ENCODE measurements at places on chromosomes 6 and 20.

- peak; percentile 22 for DNase-seq
Measured at GRCh38 chr6:106973018-106973835, 1.3 kb downstream of the CD24 start.

DNA sequence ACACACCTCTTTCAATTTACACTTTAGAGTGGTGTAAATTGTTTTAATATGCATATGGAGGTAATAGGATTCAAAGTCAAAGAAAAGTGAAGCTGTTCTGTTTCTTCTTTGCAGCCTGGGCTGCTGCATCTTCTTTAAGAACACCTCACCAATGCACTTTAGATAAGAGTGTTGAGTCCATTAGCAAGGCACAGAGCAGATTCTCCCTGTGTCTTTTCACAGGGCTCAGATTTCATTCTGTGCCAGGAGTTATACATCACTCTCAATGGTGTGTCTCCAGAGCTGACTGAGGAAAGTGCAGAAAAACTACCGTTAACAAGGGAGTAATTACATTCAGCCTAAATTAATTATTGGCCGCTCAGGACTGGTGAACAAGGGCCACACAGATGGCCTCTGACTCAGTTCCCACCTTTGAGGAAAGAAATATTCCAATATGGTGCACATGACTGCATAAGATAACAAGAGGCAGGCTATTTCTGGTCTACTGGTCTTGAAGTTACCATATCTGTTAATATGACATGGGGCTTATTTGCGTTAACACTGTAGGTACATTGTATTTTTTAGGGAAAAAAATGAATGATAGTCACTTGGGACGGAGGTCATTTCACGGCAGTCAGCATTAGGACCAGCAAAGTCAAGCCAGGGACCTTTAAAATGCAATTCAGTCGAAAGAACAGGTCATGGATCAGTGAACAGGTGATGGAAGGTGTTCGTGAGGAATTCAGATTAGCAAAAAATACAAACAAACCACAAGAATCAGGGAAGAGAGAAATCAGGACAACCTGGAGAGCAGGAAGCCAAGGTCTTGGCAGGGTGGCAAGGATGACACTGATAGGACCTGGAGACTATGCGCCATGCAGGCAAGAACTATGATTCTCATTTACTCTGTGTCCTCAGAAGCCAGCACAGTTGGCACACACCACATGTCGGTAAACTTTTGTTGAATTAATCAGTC lies 203.7 kb downstream of the TBX18 start:
- no peak for DNase-seq

DNA sequence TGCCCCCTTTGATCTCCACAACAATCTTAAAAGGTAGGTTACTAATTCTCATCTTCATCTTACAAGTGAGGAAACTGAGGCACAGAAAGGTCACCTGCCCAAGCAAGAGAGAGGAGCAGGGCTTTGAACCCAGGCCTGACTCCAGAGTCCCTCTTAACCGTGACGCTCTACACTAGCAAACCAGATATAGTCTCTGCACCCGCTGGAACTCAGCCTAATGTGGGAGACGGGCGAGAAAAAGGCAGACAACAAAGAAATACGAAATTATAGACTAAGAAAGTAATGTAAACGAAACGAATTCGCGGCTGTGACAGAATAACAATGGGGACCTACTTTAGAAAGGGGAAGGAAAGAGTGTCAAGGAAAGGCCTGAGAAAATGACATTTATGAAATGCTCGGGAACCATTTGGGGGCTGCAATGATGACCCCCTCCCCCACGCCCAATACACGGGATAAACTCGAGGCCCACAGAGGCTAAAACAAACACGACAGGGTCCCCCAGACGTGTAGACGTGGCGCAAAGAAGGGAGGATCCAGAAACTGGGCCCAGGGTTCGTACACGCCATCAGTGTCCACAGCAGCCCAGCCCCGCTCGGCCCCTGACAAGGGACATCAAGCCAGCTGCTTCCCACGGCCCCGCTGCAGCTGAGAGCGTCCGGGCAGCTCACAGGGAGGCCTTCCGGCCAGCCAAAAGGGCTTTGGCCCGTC lies 637 bp downstream of the TRPC4AP start:
- no peak for DNase-seq

GRCh38 chr20:4470375-4470774 lies 251.3 kb upstream of the PRND start:
- DNase-seq = peak; percentile 43

DNA sequence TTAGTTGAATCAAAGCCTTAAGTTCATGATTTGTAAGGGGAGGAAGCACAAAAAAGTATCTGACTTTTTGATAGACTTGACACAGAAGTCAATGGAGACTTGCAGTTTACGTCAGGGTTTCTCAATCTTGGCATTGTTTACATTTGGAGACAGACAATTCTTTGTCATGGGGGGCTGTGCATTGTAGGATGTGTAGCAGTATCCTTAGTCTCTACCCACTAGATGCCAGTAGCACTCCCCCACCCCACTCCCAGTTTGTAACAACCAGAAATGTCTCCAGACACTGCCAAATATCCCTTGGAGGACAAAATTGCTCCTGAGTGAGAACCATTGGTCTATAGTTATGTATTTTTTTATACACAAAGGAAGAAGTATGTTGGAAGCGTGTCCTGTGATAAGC lies 434.1 kb downstream of the RFPL4B start:
- no peak for DNase-seq

DNA sequence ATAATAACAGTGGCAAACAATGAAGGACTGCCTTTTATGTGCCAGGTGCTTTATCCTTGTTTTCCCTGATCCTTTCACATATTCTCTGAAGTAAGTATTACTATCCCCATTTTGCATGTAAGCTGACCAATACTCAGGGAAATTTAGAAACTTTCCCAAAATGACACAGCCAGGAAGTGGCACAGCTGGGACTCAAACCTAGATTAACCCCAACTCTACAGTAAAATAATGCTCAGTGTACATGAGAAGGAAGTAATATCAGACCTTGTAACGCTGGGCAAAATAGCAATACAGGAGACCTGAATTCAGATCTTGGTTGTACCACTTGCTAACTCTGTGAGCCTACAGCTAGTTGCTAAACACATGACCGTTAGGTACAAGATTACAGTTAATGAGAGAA lies 26.8 kb upstream of the NRSN1 start:
- DNase-seq = no peak

GRCh38 chr6:55023230-55023629 lies 151.1 kb upstream of the HCRTR2 start:
- no peak for DNase-seq

DNA sequence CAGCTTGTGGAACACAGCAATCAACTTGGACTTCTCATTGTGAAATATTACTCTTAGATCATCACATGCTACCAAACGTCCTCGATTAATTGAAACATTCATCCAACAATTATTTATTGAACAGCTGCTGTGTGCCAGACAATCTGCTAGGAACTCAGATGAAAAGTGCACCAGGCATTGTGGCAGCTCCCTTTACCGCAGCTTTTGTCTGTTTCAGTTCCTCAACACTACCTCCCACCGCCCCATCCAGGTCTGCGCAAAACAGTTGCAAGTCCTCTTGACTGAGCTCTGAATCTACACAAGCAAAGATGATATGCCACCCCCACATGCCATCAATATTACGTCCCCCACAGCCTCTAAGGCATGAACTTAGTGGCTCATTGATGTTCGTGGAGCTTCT lies 1094.4 kb upstream of the MAP3K7 start:
- no peak for DNase-seq

- DNase-seq = no peak
Measured at GRCh38 chr20:46411637-46412036, 5.2 kb upstream of the ELMO2 start.

DNA sequence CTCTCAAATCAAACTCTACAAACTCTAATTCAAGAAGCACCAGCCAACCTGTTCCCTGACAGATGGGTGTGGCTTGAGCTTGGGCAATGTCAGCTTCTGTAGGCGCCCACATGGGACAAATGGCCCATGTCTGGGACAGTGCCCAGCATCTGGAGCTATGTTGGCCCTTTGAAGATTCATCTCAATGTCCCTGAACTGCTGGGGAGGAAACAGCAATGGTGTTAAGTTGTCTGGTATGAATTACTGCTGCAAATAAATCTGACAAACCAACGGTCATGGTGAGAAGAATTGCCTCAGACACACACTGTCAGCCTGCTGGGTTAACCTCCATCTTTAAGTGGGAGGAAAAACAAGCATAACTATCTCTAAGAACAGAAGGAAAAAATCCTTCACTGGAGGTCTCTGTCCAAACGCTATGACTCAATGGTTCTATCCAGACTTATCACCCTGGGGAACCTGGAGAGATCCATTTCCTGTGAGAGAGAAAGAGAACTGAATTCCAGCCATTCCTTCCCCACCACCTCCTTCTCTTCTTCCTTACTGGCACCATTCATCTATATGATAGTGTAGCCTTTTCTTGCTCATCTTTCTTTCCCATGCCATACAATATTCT lies 274.9 kb downstream of the CDH26 start:
- no peak for DNase-seq

GRCh38 chr20:60254901-60255411 lies 296.7 kb downstream of the CDH26 start:
- DNase-seq = no peak

GRCh38 chr6:2232445-2232844 lies 13.0 kb downstream of the GMDS start:
- DNase-seq = no peak

GRCh38 chr6:1580109-1580508 lies 29.6 kb upstream of the FOXC1 start:
- no peak for DNase-seq

DNA sequence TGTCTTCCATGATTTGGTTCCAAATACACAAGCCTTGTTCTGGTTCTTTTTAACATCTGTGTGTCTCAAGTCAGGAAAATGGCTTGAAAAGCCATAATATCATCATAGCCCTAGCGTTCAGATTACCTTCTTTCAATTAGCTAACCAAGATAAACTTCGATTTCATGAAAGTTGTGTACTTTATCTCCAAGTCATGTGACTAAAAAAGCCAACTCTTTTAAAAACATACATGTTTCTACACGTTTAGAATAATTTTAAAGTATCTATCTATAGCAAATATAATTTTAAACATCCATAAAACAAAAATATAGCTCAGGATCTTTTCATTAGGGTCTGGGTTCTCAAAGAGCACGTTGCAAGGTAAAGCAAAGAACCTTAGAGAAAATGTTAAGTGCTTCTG lies 261.1 kb downstream of the PRL start:
- DNase-seq = no peak

DNA sequence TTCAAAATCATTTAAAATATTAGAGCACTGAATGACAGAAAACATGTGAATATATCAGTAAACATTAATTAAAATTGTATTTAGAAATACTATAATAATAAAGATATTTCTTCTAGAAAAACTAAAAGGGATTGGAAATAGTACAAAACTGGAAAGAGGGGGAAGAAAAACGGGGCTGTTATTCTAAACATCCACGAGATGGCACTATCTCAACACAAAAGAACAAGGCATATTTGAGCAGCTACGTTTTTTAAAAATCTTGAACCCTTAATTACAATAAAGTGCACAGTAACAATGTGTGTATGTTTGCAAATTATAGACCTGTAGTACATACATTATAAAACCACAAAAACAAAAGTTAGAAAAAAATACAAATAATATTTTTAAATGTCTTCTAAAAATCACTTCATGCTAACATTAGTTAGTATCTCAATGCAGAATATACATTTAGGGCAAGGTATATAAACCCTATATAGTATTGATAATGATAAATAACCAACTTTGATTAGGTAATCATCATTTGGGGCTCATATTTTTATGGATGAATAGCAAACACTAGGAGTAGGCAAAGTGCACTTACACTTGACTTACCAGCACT lies 42.5 kb upstream of the PNISR start:
- no peak for DNase-seq

- DNase-seq = no peak
Measured at GRCh38 chr6:70131528-70131927, 171.4 kb downstream of the COL9A1 start.

DNA sequence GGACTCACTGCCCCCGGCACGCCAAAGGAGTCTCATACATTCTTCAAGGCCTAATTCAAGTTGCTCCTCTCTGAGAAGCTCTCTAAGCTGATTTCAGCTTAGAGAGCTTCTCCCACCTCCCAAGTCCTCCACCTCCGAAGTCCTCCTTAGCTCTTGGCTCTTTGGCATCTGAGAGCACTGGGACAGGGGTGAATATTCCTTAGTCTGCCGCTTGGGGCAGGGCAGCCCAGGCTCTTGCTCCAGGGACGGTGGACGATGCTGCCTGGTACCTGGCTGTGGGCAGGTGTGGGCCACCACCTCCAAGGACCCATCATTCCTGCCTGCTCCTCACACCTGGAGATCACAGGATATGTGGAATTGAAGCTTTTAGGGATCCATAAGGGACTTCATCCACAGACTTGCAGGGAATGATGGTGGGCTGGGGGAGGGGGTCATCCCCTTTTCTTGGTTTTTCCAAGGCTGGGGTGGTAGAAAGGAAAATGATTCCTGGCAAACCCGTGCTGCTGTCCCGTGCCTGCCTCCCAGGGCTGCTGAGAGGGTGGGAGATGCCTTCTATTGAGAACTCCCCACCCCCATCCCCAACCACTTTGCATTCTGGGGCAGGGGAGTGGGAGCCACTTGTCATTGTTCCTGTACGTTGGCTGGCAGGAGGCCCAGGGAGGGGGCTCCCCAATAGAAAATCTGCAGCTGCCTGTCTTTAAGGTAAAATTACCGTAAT lies 57.4 kb downstream of the ARHGAP40 start:
- peak; percentile 26 for DNase-seq

DNA sequence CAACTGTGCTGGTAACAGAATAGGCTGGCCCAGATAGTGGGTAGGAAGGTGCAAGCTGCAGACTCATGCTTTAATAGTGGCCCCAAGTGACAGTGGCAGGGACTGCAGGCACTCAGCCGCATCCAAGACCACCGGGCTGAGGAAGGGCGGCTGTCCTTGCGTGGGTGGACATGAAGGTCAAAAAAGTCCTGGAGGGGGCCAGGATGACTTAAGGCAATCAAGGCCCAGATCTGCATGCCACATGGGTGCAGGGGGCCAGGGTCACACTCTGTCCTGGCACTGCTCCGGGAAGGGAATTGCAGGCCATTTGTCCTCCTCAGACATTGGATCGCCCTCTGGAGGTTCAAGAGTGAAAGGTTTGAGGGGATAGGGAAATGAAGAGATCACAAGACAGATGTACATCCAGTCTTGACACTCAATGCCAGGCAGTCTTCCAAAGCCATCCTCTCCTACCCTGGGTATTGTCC lies 10.4 kb upstream of the VNN2 start:
- no peak for DNase-seq

DNA sequence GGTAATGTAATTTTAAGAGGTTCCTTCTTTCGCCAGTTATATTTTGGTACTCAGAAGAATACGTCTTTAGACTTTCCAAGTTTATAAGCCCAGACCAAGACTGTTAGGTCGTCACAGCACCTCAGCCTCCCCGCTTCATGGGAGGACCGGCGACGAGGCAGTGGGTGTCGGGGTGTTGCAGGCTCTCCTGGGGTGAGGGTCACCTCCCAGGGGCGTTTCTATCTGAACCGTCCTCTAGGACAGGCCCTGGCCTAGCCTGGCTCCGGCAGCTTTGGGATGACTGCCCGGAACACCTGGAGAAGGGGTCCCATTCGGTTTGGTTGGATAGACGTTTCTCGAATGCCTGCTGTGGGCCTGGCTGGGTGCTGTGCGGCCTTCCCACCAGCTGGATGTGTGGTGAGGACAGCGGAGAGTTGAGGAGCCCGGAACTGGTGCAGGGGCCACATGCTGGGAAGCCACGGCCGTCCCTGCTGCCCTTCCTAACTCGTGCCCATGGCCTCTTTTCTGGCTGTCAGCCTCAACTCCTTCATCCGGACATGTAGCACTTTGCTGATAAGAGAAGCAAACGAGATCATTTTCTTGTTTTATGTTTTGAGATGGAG lies 1.1 kb downstream of the OSBPL2 start:
- DNase-seq = no peak
